ENCODE measurements at places on chromosomes 13 and 19. TPM values are rescaled to one million over a fixed set of nuclear protein-coding genes. Genes with fewer than 3 reads are reported as not detected.
A peak's percentile ranks its signal among the peaks of the same experiment; 100 is the strongest.

The ZNF835 gene
- not detected for total RNA-seq

The TTYH1 gene
- not detected for total RNA-seq

The DENND1C gene
- total RNA-seq, result not detected

The NLRP4 gene
- not detected for total RNA-seq

The B3GNT3 gene
- not detected for total RNA-seq

The OR4F17 gene
- not detected for total RNA-seq

The INSR gene
- 22.8 TPM for total RNA-seq

The MEF2B gene
- total RNA-seq, result not detected

The POMP gene
- total RNA-seq, result 90.0 TPM

The ATP8B3 gene
- total RNA-seq, result 0.48 TPM

The SIGLEC6 gene
- not detected for total RNA-seq

The SERP2 gene
- total RNA-seq, result 2.0 TPM

The VSTM1 gene
- total RNA-seq, result not detected

The TMEM86B gene
- total RNA-seq, result 0.73 TPM

The F2RL3 gene
- not detected for total RNA-seq

The ZNF729 gene
- total RNA-seq, result not detected

The NAT14 gene
- total RNA-seq, result 24.7 TPM

The ZNF813 gene
- 3.3 TPM for total RNA-seq

The CD37 gene
- total RNA-seq, result not detected

The CASP14 gene
- total RNA-seq, result not detected

The ZNF560 gene
- not detected for total RNA-seq

The LYL1 gene
- not detected for total RNA-seq

The FBXL3 gene
- 36.3 TPM for total RNA-seq

The TRPC4 gene
- total RNA-seq, result 1.2 TPM

The ZNF701 gene
- total RNA-seq, result 5.5 TPM

- DNase-seq, result no peak
These were observed 51.4 kb downstream of the RAP2A start for GRCh38 chr13:97485320-97485719.

GRCh38 chr13:48561466-48562235 is 28.8 kb upstream of the RCBTB2 start:
- DNase-seq, result no peak

- no peak for DNase-seq
These were observed 8.3 kb upstream of the MCF2L start for GRCh38 chr13:112960706-112961105.

GRCh38 chr13:40181203-40181845 is 485.1 kb downstream of the FOXO1 start:
- DNase-seq, result peak; percentile 38

DNA sequence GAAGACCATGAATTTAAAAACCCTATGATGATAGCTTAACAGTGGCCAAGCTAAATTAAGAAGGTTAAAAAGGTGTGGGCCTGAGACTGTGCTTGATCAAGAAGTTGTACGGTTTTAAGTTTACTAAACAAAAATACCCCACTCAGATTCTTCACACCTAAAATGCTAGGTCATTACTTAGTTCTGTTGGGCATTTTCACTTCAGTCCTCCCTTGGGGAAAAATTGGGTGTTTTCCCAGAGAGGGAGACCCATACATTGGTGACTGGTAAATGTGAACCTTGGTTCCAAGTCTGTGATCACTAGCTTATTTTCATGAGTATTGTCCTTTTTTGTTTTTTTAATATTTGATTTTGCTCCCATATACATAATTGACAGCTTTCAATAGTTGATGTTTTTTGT is 44.4 kb downstream of the MTUS2 start:
- no peak for DNase-seq

- no peak for DNase-seq
These were observed 315.9 kb downstream of the SLC7A1 start for GRCh38 chr13:29279356-29280254.

DNA sequence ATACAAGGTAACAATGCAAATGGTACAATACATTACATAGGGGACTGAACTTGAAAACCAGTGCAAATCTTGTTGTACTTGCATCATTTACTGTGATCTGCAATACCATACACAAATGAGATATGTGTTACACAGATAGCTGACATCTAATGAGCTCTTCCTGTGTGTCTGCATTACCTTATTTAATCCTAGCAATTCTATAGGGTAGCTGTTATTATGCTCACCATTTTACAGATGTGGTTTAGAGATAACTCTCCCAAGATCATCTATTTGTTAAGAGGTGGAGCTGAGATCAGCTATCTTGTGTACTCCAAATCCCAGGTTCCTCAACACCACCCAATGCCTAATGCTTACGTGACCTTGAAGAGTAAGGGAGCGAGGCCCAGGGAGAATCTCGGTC is 21.4 kb upstream of the SERP2 start:
- DNase-seq, result no peak

GRCh38 chr19:40422748-40423566 is 2.8 kb downstream of the SERTAD1 start:
- peak; percentile 28 for DNase-seq

- no peak for DNase-seq
These were observed 65.9 kb downstream of the ZNF627 start for GRCh38 chr19:11663181-11663591.

- no peak for DNase-seq
These were observed 601 bp upstream of the ZNF749 start for GRCh38 chr19:57434386-57435061.

DNA sequence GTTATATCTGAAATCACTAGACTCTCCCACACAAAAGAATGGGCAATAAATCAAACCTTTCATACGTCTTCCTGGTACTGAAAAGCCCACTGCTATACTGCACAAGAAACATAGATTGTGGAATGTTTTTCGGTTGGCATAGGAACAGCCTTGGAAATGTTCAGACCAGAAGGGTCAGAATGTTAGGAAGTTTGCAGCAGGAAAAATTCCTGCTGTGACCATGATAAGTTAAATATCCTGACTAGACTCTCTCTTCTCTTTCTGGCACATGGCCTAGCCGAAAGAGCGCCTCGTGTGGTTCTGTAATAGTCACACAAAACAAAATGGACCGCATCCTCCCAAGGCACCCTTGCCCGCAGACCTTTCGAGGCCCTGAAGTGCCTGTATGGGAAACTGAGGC is 427.2 kb downstream of the COG6 start:
- DNase-seq, result no peak

- peak; percentile 82 for DNase-seq
These were observed 9.5 kb upstream of the MED26 start for GRCh38 chr19:16637535-16637934.

- no peak for DNase-seq
These were observed 5.1 kb upstream of the PRKD2 start for GRCh38 chr19:46722004-46722380.

GRCh38 chr19:48685583-48685982 is 10.2 kb upstream of the FUT2 start:
- peak; percentile 62 for DNase-seq

GRCh38 chr13:100546713-100547405 is 41.7 kb downstream of the GGACT start:
- no peak for DNase-seq

GRCh38 chr13:50222569-50223332 is 207.5 kb downstream of the KCNRG start:
- DNase-seq, result peak; percentile 85

DNA sequence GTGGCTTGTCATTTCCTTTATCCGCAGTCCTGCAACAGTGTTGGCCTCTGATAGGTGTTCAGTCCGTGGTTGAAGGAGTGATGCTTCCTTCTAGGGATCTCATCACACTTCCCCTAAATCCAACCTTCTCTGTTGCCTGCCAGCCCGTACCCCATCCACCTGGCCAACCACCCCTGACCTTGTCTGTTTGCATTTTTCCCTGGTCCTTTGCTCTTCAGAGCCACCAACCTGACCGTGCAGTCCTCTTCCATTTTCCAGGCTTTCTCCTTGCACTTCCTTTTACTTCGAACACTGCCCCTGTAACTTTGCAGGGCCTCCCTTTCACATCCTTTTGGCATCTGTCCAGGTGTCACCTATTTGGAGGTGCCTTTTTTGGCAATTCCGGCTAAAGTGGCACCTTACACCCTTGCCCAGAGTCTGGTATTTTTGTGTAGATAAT is 696 bp downstream of the ZNF460 start:
- DNase-seq, result peak; percentile 22

GRCh38 chr19:1746401-1747284 is 6.7 kb upstream of the ONECUT3 start:
- DNase-seq, result no peak

DNA sequence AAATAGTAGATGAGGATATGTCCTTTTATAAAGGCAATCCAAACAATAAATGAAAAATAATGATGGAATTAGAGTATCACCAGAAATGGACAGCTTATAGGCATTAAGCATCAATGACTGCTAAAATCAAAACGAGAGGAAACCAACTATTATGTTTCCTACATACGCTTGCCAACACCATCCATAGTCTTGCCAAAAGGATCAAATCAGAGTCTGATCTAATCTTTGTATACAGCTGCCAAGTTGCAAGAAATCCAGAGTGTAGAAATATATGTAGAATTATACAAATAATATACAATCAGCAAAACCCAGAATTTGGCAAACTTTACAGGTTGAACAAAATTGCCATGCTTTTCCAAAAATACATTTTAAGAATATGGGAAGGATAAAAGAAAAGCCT is 1661.6 kb downstream of the SLITRK1 start:
- no peak for DNase-seq

DNA sequence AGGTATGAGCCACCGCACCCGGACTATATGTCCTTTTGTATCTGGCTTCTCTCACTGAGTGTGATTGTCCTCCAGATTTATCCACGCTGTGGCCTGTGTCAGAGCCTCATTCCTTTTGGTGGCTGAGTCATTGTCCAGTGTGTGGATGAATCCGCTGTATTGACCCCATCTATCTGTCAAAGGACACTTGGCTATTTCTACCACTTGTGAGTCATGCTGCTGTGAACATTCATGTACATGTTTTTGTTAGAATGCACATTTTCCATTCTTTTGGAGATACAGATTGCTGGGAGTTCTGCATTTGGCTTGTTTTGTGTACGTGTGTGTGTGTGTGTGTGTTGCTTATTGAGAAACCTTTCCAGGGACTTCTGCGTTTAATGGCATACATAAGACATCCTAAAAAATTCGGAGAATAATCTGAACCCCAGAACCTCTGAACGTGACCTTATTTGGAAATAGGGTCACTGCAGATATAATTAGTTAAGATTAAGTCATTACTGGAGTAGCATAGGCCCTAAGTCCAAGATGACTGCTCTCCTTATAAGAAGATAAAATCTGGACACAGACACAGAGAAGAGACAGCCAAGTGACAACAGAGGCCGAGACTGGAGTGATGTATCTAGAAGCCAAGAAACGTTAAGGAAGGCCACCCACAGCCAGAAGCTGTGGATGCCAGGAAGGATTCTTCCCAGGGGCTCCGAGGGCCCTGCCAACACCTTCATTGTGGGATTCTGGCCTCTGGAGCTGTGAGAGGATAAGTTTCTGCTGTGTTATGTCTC is 4.9 kb upstream of the GIPC3 start:
- DNase-seq, result peak; percentile 89

- DNase-seq, result peak; percentile 60
These were observed 958 bp downstream of the CA11 start for GRCh38 chr19:48644839-48645619.

DNA sequence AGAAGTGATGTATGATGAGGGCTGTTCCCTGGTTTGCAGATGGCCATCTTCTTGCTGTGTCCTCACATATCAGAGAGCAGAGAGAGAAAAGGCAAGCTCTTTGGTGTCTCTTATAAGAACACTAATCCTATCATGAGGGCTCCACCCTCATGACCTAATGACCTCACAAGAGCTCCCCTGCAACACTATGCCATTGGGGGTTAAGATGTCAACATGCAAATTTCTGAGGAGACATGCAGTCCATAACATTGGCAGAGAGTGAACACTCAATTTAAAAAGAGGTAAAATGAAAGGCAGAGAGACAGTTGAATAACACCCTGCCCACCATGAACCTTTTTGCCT is 10.9 kb downstream of the FAM187B start:
- no peak for DNase-seq

DNA sequence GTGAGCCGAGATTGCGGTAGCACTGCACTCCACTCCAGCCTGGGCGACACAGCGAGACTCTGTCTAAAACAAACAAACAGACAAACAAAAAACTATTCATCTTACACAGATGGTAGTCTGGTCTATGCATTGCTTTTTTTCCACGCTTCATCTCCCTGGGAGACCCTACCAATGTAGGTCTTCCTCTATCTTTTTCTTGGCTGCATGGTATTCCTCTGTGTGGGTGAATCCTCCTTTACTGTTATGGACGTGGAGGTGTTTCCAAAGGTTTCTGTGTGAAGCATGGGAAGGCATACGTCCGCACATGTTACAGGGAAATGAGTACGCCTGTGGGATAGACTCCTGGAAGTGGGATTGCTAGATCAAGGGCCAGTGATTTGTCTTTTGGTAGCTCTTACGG is 5.6 kb downstream of the BICRA start:
- DNase-seq, result no peak

DNA sequence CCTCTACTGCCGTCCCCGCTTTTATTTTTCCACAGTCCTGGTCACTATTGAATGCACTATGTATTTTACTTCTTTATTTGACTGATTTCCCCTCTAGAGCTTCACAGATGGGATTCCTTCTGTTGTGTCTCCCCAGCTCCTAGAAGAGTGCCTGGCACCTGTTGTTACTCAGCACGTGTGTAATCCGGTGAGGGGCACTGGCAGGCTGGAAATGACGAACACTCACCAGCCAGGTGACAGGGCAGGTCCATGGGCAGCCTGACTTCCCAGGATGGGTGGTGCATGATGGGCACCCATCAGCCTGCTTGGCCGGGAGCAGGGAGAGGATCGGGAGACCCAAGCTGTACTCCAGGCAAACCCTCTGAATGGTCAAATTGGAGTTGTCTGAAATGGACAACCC is 67.2 kb downstream of the CEBPG start:
- DNase-seq, result no peak

- DNase-seq, result no peak
These were observed 29.3 kb downstream of the GSX1 start for GRCh38 chr13:27821566-27821965.

DNA sequence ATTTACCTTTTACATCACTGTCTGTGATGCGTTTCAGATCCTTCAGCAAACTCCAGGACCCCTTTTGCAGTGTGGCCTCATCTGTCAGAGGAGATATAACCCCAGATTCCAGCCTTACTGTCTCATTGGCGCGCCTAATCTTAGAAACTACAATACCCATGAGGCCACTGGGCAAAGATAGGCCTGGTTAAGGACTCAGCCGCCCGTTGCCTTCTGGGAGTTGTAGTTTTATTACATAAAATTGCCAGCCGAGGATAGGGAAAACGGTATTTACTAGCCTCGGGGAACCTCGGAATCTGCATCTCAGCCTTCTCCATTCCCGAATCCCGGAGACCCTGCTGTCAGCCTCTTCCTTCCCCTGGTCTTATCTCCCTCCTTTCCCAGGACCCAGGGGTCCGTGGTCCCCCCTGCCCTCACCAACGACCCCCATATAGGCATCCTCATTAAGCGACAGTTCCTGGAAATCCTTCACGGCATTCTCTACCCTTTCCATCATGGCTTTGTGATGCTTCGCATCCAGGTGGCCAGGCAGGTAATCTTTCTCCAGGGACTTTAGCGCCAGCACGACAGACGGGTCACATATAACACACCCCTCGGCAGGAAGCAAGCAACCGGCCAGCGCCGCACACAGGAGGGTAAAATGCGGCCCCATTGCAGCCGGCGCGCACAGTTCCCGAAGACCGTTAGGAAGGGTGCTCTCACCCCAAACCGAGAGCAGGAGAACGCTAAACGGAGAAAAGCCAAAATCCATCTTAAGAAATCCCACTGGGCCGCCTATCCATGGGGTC is 1.3 kb downstream of the IZUMO1 start:
- peak; percentile 54 for DNase-seq

GRCh38 chr19:47260476-47260875 is 4.2 kb downstream of the CCDC9 start:
- DNase-seq, result no peak

Measured in myocyte (in vitro differentiated cells).